ENCODE measurements at places on chromosomes 16 and 17.
A peak's percentile ranks its signal among the peaks of the same experiment; 100 is the strongest.

DNA sequence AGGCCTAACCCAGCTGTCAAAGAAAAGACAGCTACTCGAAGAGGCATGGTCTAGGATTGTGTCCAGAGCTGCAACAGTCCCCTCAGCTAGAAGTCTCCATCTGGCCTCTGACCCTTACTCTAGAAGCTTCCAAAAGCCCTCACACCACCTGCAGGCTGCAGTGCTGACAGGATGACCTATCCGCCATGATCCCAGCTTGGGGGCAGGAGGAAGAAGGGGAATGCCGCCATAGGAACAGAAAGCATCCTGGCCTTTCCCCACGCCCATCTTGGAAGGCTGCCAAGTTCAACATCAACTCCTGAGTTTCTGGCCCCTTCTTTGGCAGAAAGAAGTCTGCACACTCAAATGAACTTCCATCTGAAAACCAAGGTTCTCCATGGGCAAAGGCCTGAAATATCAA lies 3.1 kb upstream of the KRT36 start:
- DNase-seq = no peak

GRCh38 chr16:9836118-9836736 lies 346.0 kb downstream of the GRIN2A start:
- DNase-seq = no peak

DNA sequence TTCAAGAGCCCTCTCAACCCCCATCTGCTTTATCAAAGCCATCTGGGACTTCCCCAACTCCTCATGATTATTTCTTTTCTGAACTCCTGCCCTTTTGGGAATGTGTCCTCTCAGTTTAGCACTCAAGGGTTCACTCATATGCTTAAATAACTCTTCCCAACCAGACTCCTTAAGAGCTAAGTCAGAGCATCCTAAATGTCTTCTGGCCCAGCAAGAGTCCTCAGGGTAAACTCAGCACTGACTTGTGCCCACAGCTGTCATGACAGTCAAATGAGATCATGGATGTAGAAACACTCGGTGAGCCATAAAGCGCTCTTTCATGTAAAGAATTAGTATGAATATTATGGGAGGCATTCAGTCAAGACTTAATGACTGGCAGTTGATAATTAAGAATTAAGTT lies 85.9 kb downstream of the TEX14 start:
- DNase-seq = no peak

- DNase-seq = no peak
These were observed 20.4 kb upstream of the TRIM25 start for GRCh38 chr17:56934280-56934679.

DNA sequence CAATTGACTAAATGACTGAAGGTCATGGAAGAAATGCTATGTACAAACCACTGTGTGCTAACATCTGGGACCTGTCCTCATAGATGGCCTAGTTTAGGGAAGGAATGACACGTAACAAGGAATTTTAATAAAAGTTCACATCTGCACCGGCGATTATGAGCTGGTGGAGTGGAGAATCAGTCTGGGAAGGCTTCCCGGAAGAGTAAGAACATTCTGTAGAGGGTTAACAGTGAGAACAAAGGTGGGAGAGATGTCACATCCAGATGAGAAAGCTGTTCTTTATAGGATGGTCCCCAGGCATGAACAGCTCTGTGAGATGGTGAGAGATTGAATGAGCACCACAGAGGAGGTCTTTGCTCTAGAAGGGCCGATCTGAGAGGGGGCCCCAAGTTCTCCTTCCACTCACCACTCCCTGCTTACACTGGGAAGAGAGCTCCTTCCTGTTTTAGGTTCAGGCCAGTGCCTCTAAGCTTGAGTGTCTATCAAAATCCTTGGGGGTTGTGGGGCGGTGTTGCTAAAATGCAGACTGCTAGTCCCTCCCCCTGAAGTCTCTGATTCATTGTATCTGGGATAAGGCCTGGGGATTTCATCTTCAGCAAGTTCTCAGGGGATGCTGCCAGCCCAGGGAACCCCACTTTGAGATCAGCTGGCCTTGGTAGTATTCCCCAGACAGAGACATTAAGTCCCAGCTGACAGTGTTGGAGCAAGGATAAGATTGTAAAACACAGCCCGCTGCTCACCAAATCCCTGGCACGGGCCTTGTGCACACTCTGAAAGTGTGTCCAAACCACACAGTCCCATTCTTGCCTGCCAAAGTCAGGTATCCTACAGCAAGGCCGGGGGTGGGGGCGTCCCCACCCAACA lies 294.7 kb upstream of the MAF start:
- DNase-seq = no peak

DNA sequence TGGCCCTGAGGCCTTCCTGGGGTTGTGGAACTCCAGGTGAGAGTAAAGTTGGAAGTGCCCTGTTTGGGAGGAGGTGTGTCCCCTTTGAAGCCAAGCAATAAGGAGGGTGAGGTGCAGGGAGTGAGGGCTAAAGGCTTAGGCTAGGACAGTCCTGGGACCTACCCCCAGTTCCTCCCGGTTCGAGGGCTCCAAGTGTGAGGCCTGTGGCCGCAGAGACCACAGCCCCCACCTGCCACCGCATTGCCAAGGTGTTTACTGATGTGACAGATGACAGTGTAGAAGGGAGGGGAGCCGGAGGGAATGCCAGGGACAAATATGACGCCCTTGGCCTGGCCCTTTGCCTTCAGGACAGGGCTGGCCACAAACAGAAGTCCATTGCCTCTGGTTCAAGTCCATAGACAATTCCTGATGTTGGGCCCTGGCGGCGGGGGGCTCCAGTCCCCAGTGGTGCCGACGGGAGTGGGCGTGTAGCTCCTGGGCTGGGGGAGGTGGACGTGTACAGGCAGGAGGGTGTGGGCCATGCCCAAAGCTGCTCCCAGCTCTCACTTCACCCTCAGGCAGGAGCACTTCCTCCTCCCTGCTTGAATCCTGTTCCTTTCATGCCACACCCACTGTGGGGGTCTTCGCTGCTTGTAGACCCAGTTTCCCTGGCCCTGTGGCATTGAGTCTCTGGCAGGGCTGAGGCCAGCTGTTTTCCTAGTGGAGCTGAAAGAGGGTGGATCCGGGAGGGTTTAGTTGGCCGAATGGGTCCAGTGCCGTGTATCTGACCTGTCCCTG lies 3.2 kb downstream of the ADORA2B start:
- DNase-seq = no peak

DNA sequence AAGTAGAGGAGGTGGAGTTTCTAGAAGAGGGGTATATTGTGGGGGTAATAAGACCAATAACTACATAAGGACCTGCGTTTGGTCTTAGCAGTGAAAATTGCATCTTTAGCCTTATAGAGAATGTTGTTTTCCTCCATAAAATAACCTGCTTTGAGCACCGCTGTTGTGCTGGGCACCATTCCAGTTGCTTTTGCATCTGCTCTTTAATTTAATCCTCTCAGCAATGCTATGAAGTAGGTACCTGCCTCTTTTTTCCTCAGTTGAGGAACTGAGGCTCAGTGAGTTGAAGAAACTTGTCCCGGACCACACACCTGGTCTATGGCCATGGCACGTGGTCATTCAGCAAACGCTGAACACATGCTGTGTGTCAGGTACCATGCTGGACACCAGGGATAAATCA lies 238.1 kb downstream of the MSI2 start:
- no peak for DNase-seq

GRCh38 chr16:50266337-50267091 lies at the start of gene ADCY7:
ADCY7 (plus strand) TSS chr16:50266551; CDS start chr16:50288180, 21,629 bp downstream.
- DNase-seq = peak; percentile 82

GRCh38 chr16:11252482-11252931 lies 3.5 kb downstream of the SOCS1 start:
- no peak for DNase-seq

DNA sequence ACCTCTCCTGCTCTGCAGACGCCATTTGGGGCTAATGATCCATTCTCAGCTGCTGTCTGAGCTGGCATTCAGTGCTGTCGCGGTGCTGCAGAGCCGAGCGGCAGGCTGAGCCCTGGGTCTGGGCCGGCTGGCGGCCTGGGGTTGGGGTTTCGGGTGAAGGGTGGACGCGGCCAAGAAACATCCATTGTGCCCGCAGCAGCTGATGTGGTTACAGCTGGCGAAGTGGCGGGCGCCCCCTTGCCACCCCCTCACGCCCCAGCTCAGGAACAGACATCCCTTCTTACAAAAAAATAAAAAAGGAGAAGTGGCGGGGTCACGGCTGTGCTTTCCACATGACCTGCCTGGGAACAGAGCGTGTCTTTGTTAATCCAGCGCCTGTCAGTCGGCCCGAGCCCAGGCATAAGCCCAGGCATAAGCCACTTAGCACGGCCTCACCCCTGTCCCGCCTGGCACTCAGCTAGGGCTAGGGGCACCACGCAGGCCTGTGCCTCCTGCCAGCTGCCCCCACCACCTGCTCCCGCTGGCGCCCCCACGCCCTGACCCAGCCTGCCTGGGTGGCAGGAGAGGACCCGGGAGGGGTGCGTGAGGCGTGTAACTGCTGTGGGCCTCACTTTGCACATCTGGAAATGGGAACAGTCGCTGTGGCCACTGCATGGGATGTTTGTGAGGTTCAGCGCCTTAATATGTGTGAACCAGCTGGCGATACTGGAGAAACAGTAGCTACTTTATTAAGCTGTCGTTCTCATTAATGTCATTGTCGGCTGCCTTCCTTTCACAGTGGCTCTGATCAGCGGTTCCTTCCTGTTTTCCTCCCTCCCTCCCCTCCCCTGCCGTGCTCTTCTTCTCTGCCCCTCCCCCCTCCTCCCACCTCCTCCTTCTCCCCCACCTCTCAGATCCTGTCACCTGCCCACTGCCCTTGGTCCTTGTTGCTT lies 197.7 kb upstream of the CIBAR2 start:
- no peak for DNase-seq

DNA sequence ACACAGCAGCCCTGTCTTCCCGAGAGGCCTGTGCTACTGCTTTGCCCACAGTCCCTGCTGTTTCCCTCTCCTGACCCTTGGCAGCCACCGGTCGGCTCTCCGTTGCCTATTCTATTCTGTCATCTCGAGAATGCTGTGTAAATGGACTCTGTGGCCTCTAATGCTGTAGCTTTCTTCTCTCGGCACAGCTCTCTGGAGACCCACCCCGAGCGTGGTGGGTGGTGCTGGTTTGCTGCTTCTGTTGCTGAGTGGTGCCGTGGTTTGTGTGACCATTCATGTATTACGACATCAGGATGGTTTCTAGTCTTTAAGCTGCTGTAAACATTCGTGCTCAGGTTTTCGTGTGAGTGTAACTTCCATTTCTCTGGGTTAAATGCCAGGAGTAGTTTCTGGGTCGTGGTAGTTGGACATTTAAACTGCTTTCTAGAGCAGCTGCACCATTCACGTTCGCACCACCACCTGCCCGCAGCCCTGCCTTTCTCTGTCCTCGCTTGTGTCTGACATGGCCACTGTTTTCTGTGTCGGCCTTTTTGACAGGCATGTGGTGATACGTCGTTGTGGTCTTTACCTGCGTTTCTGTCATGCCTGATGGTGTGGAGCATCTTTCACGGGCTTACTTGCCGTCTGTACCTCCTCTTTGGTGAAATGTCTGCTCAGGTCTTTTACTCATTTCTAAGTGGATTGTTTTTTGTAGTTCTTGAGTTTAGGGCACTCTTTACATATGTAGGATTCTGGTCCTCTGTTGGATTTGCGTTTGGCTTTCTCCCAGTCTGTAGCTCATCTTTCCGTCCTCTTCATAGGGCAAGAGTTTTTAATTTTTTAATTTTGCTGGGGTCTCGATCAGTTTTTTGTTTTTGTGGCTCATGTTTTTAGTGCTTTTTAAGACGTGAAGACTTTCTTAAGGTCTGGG lies 47.7 kb upstream of the ZNF750 start:
- DNase-seq = no peak

- DNase-seq = no peak
These were observed 42.2 kb downstream of the MRM3 start for GRCh38 chr17:824378-824777.

DNA sequence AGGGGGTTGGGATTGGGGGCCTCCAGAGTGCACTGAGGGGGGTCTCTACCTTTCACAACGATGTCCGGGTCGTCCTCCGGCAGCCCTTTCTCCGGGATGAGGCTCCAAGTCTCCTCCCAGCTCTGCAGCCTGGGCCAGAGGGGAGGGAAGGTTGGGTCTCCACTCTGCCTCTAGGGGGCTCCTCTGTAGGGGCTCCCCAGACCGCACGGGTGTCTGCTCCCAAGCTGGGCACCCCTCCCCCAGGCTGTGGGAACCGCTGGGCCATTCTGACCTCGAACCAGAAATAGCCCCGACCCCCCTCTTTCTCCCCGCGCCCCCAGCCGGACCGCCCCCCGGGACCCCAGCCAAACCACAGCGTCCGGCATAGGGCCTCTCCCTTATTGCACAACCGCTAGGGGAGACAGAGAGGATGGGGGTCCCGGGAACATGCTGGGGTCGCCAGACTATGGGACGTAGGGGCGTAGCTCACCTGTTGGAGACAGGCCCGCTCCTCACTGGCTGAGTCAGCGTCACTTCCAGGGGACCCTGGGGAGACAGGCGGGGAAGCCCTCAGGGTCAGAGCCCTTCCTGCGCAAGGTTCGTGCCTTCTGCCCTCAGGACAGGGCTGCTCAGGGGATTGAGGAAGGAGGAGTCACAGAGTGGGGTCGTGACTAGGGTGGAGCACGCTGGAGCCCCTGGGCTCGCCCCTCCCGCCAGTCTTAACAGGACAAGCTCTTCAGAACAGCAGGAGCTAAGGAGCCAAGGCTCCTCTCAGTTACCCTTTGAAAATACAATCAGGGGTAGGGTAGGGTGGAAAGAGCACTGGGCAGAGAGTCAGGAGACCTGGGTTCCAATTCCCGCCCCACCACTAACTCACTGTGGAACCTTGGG lies 2.7 kb downstream of the PLEKHH3 start:
- no peak for DNase-seq

- DNase-seq = peak; percentile 51
These were observed 105.4 kb downstream of the TRIM37 start for GRCh38 chr17:59001158-59001814.

GRCh38 chr17:1764284-1764683 lies 2.4 kb downstream of the SERPINF1 start:
- DNase-seq = no peak

DNA sequence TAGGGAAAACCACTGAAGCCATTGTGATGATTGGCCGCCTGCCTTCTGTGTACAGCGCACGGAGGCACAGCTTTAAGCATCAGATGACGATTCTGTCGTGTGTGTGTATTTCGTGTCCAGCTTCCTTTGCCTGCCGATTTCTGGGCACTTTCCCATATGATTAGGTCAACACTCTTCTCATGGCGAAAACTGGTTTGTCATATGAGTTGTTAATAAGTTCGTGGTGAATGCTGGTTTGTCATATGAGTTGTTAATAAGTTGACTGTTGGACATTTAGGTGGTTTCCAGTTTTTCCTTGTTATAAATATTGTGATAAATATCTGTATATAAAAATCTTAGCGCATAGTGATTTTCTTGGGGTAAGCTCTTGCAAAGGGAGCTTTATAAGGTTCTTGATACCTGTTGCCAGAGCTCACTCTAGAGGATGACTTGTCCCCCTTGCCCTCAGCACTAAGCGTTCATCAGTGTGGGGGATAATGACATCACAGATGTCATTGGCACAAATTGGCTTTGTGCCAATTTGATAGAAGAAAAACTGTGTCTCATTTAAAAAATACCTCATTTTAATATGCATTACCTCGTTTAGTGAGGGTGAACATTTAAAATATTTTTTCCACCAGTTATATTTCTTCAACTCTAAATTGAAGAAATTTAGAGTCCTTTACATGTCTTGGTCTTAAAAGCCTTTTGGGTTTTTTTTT lies 40.0 kb downstream of the PGS1 start:
- no peak for DNase-seq

All from T-helper 22 cell (primary cell).